ENCODE measurements at places on chromosomes 12 and 14.

- DNase-seq: no peak
These were observed 266.9 kb downstream of the DUSP6 start for GRCh38 chr12:89085421-89085820.

GRCh38 chr12:131975228-131975627 is 25.5 kb downstream of the EP400 start:
- DNase-seq: no peak

GRCh38 chr14:101072945-101073597 is 169.5 kb upstream of the RTL1 start:
- DNase-seq: peak; percentile 39

GRCh38 chr14:49966304-49966809 is 73.5 kb downstream of the ARF6 start:
- no peak for DNase-seq

- no peak for DNase-seq
These were observed 12.3 kb downstream of the ISCA2 start for GRCh38 chr14:74505831-74506230.

- no peak for DNase-seq
These were observed 55.5 kb downstream of the ESR2 start for GRCh38 chr14:64238631-64239030.

DNA sequence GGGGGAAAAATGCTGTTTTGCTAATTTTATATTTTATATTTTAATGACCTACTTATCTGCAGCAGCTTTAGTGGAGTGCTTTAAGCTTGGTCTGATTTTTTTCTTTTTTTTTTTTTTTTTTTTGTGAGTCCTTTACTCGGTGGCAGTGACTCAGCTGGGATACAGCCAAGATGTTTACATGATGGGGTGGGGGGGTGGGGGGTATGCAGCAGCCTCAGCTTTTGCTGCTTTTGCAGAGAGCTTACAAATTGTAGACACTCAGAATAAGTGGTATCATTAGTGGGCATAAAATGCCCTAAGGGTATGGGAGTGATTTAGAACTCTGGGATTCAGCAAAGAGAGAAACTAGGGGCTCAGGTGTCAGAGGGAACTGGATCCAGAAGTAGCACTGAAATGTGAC is 38.2 kb upstream of the ARHGAP5 start:
- DNase-seq: no peak

DNA sequence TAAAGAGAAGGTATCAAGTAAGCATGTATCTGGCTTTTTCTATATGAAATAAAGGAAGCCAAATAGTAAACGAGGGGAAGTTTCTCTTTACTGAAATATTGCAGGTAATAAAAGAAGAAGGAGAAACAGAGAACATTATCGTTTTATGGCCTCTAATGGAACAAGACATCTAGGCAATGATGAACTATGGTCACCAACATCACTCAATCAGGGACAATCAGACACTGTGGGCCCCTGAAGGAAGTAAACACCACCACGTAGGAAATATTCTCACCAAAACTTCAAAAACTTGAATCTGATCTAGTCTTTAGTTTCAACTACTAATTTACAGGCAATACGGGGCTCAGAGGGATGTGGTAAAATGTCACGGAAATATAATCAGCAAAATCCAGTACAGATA is 15.9 kb downstream of the HEBP1 start:
- DNase-seq: no peak

GRCh38 chr14:51225751-51226150 is 14.3 kb upstream of the TMX1 start:
- no peak for DNase-seq

DNA sequence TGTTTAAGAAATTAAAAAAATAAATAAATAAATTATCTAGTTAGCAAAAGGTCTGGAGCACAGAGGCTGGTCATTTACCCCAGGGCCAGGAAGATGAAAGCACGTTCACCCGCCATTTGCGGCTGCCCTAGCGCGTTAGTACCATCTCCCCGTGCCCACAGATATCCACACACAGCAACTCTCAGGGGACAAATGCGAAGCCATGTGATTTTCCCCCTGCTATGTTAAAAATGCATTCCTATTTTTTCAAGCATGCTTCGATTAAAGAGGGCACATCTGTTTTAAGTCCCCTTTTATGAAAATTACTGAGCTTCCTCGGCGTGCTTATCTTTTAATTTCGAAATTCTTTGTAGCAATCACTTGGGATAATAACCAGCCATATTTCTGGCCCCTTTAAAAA is 56.9 kb upstream of the PIWIL1 start:
- no peak for DNase-seq

DNA sequence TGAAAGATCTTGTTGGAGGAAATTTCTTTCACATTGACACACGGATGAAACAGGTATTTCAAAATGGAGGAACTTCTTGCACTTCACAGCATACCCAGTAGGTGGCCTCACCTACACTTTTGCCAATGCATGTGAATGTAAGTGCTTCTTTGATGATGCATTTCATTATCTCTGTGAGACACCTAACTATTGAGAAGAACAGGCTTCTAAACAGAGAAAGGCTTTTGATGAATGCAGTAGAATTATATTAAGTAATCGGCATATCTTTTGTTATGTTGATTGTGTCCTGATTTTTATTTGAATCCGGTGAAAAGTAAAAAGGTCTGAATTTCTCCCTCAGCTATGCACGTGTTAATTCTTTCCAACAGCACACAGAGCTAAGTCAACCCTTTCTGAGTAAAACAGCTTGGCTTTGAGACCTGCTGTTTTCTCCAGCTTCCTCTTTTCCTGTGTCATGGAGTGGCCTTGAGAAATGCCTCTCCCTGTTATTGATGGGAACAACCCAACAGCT is 399.0 kb downstream of the NAV3 start:
- DNase-seq: peak; percentile 36

- peak; percentile 20 for DNase-seq
These were observed 210.9 kb upstream of the ARID2 start for GRCh38 chr12:45518291-45519235.

DNA sequence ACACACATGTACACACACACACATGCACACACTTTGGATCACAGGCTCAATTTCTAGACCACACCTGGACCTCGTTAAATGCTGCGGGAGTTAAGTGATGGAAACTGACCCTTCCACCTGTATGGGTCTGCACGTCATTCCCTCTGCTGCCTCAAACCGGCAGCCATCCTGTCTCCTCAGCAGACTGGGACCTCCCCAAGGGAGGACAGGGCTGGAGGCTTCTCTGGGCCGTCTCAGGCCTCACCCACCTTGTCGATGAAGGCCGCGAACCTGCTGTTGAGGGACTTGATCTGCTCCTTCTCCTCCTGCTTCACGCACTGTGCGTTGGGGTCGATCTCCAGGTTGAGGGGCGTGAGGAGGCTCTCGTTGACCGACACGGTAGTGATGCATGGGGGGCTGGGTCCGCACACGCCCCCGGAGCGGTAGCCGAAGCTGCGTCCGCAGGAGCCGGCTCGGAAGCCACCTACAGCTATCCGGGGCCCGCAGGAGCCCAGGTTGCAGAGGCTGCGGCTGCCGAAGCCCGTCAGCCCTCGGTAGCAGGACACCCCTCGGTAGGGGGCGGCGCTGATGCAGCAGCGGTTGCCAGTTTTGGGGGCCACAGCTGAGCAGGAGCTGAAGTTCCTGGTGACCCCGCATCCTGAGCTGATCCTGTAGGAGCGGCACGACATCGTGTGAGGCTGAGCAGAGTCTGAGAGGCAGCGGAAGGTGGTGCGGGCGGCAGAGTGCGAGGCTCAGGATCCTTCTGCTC is at the start of gene KRT85:
Gene KRT85 (minus strand): TSS at position 744 of the 748 bp plus-strand sequence. CDS start 76 bp downstream, at position 668.
- DNase-seq: no peak

- DNase-seq: no peak
These were observed 16.2 kb upstream of the COX6A1 start for GRCh38 chr12:120421701-120422100.

DNA sequence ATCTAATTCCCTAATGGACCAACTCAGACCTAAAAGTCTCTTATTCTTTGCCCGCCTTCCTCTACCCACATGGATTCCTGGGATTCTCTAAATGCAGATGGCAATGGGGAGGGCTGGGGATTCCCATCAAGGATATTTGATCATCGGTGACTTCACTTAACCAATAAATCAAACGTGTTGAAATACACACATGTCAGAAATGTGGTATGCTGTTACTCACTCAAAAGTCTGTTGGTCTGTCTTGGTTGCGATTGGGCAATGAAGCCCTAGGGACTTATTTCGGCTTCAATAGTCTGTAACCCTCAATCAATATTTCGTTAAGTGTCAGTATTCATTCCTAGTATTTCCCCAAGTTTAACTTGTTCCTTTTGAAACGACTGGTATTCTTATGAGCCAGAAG is 117.2 kb upstream of the DIO3 start:
- DNase-seq: no peak

Measured in activated CD4-positive, alpha-beta T cell treated with anti-CD3 and anti-CD28 coated beads, Interleukin-2, amount 50 U/mL, for 48 hours (primary cell).